ENCODE measurements at places on chromosomes 7 and 10.

DNA sequence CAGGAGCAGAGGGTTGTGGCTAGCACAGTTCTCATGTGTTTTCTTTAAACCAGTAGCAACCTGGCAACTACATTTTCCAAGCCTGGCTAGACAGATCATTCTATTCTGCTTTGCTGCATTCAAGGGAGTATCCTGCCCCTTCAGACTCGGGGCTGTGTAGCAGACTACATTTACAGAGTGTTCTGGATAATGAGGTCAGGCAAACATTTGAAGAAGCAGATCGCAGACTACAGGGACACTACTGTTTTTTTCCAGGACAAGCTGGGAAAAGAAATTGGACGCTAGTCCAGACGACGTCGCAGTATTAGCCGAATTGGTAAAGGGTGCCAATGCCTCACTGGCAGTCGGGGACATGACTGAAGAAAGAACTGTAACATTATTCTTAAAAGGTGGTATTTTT, 61.0 kb upstream of the PAPSS2 start:
- DNase-seq = no peak

GRCh38 chr10:126904516-126904817, 761 bp upstream of the DOCK1 start:
- no peak for DNase-seq

- DNase-seq = no peak
Observed at GRCh38 chr10:11231285-11231684, 213.6 kb downstream of the CELF2 start.

DNA sequence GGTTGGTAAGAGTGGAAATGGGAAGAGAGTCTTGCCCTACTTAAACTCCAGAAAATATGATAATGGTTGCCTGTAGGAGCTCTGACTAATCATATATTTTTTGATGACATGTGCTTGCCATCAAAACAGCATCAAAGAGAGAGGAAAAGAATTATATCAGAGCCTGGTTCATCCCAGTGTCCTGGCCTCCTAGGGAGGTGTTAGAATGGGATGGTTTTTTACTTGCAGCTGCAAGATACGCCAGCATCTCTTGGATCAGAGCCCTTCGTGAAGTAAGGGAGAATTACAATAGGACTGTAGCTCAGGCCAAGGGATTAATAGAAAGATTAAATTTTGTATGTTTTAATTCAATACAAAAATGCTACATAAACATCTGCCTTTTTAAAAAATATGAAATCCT, 177.6 kb upstream of the HDAC9 start:
- no peak for DNase-seq

DNA sequence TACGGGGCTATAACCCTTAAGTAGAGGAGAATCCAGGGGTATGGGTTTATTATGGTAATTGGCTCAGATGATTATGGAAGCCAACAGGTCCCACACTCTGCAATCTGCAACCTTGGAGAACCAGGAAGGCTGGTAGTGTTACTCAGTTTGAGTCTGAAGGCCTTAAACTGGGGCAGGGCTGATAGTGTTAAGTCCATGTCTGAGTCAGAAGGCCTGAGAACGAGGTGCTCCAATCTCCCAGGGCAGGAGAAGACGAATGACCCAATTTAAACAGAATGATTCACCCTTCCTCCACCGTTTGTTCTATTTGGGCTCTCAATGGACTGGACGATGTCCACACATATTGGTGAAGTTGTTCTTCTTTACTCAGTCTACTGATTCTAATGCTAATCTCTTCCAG, 244.5 kb upstream of the PTER start:
- no peak for DNase-seq

- no peak for DNase-seq
Observed at GRCh38 chr7:123632808-123633207, 22.9 kb upstream of the LMOD2 start.

DNA sequence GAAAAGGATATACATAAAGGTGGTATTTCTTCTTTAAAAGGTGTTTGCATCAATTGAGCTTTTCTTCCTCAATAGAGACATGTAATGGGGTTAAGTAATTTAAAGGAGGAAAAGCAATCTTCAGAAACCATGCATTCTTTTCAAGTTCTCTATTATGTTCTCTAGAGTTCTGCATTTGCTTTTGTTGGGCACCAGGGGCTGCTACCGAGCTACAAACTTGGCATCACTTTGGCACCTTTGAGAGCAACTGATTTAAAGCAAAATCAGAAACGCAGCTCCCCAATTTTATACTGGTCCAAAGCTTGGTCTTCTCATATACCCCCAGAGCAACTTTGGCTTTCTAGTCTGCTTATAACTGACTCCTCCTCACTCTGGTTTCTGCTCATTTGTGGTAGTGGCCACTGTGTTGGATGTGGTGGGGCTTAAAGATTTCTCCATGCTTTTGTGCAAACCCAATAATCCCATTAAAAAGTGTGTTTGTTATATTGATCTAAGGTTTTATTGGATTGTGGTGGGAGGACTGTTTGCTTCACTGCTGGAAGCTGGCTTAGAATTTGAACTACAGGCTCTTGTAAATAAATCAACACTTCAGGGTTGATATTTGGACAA, 712.1 kb downstream of the PHTF2 start:
- DNase-seq = peak; percentile 52

DNA sequence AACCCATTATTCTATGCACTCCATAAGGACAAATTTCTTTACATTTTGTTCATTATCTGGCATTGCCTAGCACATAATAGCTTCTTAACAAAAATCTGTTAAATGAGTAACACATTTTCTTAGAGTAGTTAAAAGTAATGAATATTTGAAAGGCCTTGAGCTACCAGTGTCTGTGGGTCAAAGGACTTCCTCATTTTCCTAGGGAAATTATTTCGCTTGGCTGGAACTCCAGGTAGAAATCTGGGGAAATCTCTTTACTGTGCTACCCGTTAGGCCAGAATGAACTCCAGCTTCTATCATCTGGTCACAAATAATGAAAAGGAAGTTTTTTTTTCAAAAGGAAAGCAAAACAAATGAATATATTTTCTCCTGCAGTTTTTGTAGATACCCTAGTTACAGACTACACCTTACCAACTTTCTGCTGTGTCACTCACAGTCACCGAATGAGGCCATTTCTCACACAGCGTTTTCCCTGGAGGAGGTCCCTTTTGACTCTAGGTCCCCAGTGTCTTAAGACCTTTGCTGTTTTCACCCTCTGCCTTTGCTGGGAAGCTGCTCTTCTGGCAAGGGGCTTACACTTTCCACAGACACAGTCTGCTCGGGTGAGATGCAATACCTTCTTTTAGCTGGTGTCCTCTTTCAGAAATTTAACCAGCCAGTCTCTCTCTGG, 1.6 kb downstream of the SAMD9L start:
- no peak for DNase-seq

DNA sequence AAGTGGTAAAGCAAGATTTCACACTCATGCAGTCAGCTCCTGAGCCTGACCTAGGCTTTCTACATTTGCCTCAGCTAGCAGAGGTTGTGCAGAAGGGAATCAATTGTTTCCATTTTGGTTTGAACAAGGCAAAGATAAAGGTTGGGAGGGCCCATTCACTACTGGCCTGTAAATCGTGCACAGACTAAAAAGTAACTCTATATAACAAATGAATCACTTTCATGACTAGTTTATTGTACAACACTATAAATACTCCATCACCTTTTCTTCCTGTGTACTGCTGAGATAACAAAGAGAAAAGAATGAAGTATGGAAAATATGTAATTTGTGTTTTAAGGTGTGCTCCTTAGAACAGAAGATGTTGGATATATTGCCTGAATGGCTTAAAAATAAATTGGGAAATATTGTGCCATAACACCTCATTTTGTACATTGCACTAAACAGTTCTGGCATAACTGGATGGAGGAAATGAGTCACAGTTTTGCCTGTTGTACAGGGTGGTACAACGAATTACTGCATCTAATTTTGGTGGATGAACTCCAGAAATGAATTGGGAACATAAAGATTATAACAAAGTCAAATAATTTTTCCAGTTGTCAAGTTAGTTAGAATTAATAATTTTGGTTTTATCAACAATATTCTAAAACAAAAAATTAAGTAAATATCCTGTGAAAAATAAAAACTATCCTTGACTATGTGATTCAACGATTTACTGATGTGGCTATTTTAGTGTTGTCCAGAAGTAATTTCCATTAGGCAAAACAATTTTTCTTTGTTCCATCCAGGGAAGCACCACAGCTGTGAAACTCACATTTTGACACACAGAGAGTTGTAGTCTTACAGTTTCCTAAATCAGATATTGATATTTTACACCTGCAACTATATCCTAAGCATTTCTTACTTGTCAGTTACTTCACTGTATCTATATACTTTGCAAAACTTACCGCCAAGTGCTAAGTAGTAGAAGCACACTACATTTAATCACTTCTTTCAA, 18.0 kb downstream of the SEMA3C start:
- DNase-seq = peak; percentile 57

GRCh38 chr10:90041585-90041984, 340.2 kb downstream of the KIF20B start:
- DNase-seq = no peak

GRCh38 chr7:55977831-55978230, 13.4 kb downstream of the NIPSNAP2 start:
- peak; percentile 83 for DNase-seq

DNA sequence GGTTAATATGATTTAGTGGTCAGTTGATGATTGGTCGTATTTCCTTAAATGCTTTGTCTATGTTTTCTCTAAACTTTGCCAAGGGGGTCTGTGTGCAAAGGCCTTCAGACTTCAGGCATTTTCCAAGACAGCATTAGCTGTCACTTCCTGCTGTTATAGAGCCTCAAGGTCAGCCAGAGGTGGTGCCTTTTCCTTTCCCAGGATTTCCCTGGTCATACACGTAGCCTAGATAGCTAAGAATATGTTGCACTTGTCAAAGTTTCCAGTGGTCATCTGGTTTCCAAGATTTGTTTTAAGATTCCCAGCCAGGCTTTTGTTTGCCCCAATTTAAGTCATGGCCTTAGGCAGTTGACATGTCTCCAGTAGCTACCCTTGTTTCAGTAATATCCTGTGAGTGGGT, 133.2 kb upstream of the IGFBP3 start:
- DNase-seq = no peak

DNA sequence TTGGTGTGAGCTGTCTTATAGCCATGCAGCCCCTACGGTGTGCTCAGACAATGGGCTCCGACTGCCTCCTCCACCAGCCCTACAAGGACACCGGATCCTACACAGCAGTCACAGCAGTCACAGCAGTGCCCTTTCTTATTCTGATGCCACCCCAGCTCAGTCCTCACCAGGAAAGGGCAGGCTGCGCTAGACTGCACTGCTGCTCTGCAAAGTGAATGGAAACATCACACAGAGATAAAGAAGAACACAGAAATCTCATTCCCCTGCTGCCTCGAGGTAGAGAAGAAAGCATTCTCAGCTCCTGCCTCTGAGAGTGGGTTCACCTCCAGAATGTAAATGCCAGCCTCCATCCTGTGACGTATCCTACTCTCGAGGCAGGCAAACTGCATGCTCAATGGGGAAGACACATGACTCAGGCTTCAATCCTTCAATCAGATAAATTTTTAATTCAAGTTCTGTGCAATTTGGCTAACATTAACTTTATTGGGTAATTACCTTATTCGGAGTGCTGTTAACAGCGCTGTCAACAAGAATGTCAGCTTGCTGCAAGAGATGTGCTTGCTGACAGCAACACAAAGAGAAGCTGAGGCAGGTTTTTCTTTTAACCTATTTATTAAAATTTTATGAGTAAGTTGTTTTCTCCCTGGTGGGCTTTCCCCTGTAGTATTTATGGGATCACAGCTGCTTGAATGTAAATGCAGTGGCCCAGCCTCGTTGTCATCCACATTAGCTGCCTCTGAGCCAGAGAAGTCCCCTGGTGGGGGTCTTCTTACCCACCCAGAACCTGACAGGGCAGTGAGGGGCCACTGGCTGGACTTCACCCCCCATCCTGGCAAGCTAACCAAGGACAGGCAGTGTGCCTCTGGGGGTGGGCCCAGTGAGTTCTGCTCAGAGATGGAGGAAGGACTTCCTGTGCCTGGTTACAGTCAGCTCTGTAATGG, 241.3 kb upstream of the KMT2E start:
- DNase-seq = no peak

DNA sequence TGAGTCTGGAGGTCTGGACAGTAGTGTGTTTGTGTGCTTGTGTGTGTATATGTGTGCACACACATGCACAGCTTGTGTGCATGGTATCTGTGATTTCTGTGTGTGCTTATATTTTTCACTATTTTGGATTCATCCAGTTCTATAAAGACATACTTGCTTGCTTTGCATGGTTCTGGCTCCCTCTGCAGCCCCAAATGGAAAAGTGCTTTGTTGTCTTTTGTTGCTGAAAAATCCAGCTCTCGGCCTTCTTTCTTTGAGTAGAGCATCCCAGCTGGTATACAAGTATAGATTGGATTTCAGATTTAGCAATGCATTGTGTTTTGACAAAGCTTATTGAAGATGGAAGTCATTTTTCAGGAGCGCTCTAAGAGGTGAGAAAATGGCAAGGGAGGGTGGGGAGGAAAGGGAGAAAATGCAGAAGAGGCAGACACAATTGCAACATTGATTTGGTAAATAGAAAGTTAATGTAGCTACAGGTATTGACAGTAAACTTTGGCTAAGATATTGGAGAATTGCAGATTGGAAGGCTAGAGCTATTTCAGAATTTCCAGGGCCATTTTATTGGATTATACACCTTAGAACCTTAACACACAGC, 333.9 kb downstream of the AUTS2 start:
- DNase-seq = peak; percentile 50

DNA sequence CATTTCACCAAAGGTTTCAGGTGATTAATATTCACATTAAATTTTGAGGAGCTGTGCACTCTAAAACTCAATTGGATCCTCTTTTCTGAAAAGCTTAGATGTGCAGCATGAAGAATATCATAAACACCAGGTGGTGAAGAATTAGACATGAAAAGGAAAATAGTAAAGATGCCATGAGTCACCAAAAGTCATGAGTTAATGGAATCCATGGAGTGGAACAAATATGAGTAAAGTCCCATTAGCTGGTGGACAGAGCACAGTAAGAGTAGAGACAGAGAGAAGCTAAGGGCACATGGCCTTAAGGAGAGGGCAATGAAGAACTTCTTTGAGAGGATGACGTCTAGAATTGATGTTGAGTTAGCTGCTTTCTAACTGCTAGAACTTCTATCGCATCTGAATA, 271.6 kb downstream of the CSTF2T start:
- no peak for DNase-seq

DNA sequence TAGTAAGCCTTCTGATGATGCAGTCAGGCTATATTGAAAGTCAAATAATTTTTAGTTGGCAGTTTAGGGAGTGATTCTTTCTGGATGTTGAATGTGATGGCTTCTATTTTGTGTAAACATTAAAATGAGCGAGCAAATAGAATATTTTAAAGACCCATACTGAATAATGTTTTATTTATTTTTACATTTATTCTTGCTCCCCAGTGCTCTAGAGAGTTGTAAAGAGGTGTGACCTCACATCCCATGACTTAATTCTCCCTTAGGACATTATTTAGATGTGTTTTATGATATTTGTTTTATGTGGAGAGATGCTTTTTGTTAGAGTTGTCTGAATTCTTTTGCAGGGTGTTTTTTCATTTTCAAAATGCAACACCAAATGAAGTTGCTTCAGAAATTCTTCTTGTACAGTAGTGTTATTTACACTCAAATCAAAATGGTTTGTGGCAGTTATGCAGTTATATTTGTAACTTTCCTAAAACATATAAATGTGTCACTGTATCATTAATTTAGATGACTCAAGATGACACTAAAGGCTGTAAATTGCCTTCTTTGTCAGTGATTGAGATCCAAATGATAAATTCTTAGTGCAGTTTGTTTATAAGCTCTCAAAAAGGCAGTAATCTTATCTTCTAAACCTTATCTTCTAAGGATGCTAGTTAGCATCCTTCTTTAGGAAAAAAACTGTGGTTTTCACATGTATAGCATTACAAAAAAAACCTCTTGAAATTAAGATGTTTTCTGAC, 12.4 kb downstream of the UMAD1 start:
- no peak for DNase-seq

- peak; percentile 86 for DNase-seq
Observed at GRCh38 chr10:18607503-18608378, 43.6 kb downstream of the NSUN6 start.
